ENCODE measurements at places on chromosomes 2 and 18.
A peak's percentile ranks its signal among the peaks of the same experiment; 100 is the strongest.

- DNase-seq: no peak
These were observed 132.8 kb downstream of the ATL2 start for GRCh38 chr2:38244301-38244700.

DNA sequence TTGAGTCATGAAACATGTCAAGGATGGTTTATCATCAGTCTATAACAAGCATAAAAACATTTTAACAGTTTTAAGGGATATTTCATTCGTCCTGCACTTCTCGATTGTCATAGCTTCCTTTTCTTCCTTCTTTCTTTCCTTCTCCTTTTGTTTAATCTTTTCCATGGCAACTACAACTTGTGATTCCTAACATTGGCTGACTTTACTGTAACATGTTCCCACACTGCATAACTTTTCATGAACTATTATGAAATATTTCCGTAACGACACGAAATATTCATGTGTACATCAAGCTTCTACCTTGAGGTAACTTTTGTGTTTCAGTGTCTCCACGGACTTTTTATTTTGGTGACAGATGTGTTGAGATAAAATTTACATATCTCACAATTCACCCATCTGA is 134.4 kb downstream of the ACTR3 start:
- DNase-seq: no peak

GRCh38 chr2:120845277-120845676 is 109.6 kb downstream of the GLI2 start:
- DNase-seq: no peak

GRCh38 chr18:70920840-70921374 is 632.1 kb downstream of the SOCS6 start:
- DNase-seq: no peak

- no peak for DNase-seq
These were observed 64.9 kb upstream of the ZSWIM2 start for GRCh38 chr2:186913870-186914269.

GRCh38 chr2:9820020-9820973 is 23.0 kb upstream of the TAF1B start:
- no peak for DNase-seq

GRCh38 chr2:200635251-200635650 is 49.4 kb downstream of the AOX1 start:
- DNase-seq: no peak

GRCh38 chr18:54671291-54671881 is 80.3 kb downstream of the DYNAP start:
- DNase-seq: no peak

- no peak for DNase-seq
These were observed 28.7 kb downstream of the MSH6 start for GRCh38 chr2:47811668-47812067.

DNA sequence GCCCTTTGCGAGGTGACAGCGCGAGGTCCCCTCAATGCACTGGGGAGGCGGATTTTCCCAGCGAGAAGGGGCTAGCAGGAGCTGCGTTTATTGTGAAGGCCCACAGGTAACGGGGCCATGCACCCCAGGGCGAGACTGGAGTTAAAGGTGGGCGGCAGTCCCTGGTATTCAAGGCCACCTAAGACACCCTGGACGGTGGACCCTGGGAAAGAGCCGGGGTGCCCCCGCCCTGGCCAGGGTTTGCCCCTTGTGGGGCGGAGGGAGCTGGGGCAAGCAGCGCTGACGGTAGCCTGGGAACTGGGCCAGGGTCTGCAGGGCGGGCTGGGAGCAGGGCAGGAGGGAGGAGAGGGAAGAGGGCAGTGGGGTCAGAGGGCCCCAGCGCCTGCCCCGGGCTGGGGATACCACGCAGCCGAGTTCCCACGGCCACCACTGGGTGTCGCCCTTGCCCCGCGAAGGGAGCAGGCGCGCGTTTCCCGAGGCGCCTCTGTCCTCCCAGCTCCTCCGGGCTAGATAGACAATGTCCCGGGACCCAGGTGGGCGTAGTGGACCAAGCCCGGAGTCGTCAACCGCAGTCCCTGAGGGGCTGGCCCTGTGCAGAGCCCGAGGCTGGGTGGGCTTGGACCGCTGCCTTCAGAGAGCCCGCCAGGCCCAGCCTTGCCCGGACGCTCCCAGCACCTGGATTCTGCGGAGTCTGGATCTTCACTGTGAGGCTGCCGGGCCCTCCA is 80.2 kb downstream of the SMAD4 start:
- DNase-seq: peak; percentile 14

GRCh38 chr18:22483407-22483806 is 65.7 kb upstream of the CTAGE1 start:
- DNase-seq: no peak

GRCh38 chr2:58981237-58981636 is 740.1 kb upstream of the FANCL start:
- DNase-seq: no peak

- DNase-seq: no peak
These were observed 222.4 kb upstream of the APCDD1 start for GRCh38 chr18:10232062-10232461.

DNA sequence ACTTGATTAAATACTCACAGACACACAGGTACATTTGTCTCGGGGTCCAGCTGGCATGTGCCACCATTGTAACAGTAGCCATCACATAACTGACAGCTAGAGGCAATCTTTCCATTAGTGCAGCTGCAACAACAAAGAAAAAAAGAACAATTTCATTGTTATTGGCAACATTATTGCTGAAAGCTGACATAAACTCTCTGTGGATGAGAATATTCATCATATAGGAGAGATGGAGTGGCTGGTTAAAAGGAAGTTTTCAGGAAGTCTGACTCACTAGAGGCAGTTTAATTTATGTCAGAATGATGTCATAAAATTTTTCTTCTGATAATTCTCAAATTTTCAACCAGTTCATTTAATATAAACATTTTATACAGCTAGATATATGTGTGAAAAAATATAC is 1490.0 kb upstream of the NXPH2 start:
- DNase-seq: no peak

DNA sequence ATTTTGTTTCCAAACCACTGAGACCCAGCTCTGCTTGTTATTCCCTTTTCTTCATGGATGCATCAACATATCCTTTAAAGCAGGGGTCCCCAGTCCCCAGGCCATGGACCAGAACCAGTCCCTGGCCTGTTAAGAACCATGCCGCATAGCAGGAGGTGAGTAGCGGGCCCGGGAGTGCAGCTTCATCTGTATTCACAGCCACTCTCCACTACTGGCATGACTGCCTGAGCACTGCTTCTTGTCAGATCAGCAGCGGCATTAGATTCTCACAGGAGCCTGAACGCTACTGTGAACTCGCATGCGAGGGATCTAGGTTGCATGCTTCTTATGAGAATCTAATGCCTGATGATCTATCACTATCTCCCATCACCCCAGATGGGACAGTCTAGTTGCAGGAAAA is 1.6 kb upstream of the POLI start:
- no peak for DNase-seq

- no peak for DNase-seq
These were observed 48.3 kb upstream of the ASB1 start for GRCh38 chr2:238378230-238379095.

- DNase-seq: no peak
These were observed 113.2 kb downstream of the GYPC start for GRCh38 chr2:126769118-126769517.

DNA sequence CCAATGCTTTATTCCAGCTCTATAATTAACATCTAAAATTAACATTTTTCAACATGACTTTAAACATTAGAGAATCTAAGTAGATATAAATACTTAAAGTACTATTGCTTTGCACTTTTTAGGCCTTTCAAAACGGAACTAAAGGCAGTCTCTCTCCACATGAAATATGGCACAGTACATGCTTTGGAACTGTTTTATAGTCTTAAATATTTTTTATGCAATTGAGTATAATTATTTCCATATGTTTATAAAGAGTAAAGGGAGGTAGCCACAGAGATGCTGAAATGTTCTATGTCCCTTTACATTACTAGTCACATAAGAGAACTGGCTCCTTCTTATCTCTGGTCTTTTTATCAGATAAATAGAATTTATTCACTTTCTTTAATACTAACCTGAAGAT is 674.0 kb downstream of the PLCL1 start:
- DNase-seq: no peak

GRCh38 chr2:198102120-198102519 is 297.7 kb downstream of the PLCL1 start:
- no peak for DNase-seq

GRCh38 chr18:65477455-65477854 is 273.4 kb upstream of the CDH7 start:
- no peak for DNase-seq

DNA sequence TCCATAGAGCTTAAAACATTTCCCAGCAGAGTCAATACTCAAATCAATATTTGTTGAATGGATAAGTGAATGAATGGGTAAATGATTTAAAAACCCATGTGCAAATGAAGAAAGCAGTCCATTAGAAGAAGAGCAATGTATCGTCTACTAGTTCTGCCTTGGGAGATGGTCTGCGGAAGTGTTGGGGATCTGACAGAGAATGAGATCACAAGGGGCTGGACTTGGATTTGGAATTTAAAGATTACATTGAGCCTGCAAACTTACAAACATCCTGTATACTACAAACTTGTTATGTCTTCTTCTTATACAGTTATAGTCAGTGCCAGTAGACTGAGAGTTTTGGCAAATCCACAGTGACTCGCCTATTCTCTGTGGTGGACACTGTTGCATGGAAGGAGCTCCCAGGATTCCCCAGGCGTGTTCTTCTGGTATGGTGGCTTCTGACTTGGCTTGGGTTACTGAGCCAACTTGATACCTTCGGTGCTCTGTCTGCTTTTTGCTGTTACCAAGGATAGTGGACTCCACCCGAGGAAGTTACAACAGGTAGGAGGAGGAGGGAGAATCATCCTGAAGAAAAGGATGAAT is 163.3 kb upstream of the SERPINE2 start:
- no peak for DNase-seq

DNA sequence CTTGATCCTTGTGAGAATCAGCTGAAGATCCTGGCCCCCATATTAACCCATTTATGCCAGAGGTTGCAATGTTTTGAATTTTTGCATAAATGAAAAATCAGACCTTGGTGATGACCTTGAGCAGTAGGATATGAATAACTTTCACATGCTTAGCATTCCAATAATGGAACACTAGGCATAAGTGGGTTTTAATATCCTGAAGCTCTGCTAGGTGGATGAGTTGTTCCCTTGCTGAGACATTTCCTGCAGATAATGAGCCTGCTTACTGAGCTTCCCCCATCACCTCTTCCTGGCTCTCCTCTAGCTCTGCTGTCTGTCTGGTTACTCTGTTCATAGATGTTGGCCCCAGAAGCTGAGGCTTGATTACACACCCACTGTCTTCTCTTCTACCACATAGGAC is 25.5 kb upstream of the SEC11C start:
- DNase-seq: no peak

DNA sequence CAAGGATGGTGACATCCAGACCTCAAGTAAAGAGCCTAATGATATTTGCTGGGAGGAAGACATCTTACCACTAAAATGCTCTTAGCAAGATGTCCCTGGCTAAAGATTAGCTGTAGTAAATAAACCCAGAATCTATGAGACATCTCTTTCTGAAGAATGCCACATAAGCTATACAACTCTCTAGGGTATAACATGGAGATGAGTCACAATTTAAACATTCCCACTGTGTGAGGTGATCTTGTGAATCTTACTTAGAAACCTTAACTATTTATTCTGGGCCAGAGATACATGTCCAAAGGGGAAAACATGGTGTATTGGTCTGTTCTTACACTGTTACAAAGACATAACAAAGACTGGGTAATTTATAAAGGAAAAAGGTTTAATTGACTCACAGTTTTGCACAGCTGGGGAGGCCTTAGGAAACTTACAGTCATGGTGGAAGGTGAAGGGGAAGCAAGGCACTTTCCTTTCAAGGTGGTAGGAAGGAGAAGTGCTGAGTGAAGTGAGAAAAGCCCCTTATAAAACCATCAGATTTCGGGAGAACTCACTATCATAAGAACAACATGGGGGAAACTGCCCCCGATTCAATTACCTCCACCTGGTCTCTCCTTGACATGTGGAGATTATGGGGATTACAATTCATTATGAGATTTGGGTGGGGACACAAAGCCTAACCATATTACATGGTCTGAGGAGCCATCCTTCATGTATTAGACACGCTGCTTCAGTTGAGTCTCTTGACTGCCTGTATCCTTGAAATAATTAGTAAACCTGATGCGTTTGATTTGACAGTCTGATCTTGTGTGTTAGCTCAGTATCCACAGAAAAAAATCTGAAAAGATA is 17.1 kb downstream of the KRCC1 start:
- no peak for DNase-seq

DNA sequence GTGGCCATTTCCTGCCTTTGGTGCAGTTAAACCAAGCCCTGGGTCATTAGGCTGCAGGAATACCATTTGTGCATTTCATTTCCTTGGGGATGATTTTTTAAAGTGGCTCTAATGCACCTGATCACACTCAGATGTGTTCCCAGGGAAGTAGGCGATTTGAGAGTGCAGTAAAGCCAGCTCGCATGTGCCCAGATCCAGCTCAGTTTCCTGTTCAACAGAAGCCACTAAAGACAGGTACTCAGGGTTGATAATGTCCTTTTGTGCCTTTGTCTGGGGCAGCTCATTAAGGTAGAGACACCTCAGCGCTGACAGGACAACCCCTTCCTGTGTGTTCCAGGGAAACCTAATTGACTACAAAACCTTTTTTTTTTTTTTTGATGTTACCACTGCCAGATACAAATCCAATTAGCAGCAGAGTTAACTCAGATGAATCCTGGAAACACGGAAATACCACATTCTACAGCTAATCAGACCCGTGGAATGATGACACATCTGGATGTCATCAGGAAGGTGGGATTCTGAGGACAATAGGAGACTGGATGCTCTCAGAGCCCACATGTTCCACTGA is 15.2 kb upstream of the CHRNA1 start:
- no peak for DNase-seq

DNA sequence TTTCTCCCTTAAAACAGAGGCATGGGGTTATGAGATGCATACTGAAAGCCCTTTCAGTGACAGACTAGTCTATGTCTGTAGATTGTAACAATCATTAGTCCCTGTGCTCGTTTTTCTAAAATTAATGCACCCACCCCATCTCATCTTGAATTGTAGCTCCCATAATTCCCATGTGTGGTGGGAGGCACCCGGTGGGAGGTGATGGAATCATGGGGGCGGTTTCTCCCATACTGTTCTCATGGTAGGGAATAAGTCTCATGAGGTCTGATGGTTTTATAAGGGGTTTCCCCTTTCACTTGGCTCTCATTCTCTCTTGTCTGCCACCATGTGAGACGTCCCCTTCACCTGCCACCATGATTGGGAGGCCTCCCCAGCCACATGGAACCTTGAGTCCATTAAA is 100.9 kb downstream of the AP1S3 start:
- no peak for DNase-seq

GRCh38 chr2:20378891-20379519 is 28.4 kb upstream of the PUM2 start:
- DNase-seq: no peak

Data from stimulated activated CD8-positive, alpha-beta memory T cell treated with anti-CD3 and anti-CD28 coated beads, Interleukin-7, amount 100 ng/mL, for 1 hour (primary cell).